ENCODE measurements at places on chromosomes 7 and 10.

DNA sequence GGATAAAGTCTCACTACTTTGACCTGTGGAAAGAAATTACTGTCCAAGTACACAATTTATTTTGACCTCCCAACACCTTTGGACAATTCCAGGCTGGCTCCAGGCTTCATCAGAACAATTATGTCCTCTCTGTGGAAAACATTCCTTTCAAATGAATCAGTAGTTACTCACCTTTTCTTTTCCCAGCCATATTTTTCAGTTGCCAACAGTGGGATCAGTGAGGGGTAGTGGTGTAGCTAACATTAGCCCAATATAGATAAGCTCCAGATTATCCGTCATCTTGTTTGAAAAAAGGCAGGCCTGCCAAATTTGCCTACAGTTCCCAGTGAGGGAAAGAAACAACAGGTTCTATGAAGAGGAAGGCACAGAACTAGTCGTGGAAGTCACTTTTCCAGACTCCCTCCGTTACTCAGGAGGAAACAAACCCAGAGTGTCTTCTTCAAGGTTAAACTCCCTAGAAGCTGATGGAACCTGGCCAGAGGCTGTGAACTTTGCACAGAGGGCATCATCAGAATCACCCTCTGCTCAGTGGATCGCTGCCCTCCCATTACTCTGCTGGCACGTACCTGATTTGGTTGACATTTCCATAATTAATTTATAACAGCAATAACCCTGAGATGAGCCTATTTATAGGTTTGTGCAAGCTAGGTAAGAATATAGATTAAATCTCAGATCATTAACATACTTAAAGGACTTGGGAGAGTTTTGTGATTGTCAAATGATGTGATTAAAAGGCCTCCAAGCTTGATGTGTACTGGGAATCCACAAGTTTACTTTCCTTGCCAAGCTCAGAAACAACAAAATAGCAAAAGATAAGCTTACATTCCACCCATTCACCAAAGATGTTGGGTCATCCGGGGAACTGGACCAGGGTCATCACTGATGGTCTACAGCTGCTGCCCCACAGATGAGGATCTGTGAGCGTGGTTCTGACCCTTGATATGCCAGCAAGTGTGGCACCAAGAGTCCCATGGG, 654.6 kb upstream of the GALNT17 start:
- no peak for DNase-seq

- no peak for DNase-seq
Observed at GRCh38 chr7:50331564-50332208, 27.2 kb downstream of the IKZF1 start.

- no peak for DNase-seq
Observed at GRCh38 chr7:100430493-100431285, 1.1 kb downstream of the MEPCE start.

DNA sequence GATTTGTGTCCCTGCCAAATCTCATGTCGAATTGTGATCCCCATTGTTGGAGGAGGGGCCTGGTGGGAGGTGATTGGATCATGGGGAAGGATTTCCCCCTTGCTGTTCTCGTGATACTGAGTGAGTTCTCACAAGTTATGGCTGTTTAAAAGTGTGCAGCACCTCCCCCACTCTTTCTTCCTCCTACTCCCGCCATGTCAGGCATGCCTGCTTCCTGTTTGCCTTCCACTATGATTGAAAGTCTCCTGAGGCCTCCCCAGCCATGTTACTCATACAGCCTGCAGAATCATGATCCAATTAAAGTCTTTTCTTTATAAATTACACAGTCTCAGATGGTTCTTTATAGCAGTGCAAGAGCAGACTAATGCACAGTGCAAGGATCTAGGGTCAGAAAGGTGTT, 75.4 kb downstream of the CALD1 start:
- DNase-seq, result no peak

DNA sequence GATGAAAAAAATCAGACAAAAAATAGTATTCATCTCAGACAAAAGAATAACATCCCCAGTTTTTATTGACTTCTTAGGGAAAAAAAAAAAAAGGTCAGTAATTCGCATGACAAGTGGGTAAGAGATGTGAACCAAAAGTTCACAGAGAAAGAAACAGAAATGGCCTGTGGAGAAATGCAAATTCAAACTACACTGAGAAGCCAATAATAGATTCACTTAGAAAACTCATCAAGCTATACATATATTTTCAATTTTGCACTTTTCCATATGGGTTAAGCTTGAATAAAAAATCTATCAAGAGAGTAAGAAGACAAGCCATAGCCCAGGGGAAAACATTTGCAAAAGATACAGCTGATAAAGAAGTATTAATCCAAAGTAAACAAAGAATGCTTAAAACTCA, 28.0 kb downstream of the HERC4 start:
- DNase-seq, result no peak

DNA sequence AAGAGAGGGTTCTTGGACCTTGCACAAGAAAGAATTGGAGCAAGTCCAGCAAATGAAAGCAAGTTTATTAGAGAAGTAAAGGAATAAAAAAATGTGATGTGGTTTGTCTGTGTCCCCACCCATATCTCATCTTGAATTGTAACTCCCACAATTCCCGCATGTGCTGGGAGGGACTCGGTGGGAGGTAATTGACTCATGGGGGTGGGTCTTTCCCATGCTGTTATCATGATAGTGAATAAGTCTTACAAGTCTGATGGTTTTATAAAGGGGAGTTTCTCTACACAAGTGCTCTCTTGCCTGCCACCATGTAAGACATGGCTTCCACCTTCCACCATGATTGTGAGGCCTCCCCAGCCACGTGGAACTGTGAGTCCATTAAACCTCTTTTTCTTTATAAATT, 39.2 kb upstream of the FZD9 start:
- DNase-seq, result no peak

GRCh38 chr7:100568896-100569844, 4.5 kb downstream of the SAP25 start:
- peak; percentile 83 for DNase-seq

DNA sequence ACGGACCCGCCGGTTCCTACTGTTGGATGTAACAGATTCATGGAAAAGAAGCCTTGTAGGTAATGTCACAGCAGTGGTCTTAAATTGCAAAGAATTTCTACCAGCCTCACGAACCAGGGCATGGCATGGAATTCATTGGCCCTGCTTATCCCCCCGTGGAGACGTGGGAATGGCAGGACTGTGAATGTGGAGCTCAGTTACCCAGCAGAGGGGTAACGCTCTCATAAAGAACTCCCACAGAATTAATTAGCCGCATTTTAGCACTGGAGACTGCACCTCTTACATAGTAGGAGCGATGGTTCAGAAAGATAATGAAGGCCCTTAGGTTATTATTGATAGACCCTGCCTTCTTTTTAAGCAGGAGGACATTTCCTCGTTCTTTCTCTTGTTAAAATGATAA, 715.4 kb downstream of the AUTS2 start:
- DNase-seq, result no peak

- no peak for DNase-seq
Observed at GRCh38 chr10:67487906-67488619, 207.9 kb downstream of the CTNNA3 start.

DNA sequence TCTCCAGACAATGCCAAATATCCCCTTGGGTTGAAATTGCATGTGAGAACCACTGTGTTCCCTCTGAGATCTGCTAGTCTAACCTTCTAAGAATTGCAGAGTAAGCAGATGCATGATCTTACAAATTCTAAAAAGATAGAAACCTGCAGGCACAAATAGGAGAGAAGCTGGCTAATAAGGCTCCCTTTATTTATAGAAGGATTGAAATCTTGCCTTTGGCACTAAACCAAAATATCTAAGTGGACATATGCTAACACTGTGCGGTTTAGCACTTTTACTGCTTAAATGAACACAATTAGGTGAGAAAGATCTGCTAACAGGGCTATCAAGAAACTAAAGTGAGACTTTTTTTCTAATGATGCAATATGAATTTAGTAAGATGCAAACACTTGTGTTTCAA, 225.5 kb downstream of the DOCK4 start:
- DNase-seq, result no peak

DNA sequence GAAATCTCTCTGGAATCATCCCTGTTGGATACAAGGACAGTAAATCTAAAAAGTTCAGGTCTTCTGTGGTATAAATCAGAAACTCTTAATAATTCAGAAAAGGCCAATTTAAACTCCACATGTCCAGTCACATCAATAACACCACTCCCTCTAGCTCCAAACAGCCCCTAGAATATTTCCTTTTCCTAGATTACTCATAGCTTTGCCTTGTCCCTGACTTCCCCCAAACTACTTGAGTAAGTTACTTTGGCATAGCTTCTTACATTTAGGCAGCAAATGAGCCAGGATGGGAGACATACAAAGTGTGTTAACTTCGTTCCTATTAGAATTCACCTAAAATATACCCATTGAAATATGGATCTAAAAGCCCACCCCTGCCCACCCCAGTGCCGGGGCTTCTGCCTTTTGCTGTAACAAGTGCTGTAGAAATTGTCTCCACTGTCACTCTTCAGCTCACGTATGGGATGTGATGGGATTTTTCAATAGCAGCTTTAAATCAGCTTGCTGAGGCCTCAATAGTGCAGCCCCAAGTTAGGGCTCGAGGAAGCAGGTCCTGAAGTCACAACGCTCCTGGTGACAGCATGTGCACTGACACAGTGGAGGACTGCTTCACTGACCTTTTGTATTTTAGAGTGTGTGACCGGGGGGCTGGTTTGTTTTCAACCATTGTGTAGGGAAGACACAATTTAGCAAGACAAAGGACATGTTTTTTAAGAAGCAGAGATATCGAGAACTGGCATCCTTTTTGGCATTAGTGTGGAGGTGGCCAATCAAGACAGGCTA, 218.2 kb upstream of the KMT2E start:
- no peak for DNase-seq

DNA sequence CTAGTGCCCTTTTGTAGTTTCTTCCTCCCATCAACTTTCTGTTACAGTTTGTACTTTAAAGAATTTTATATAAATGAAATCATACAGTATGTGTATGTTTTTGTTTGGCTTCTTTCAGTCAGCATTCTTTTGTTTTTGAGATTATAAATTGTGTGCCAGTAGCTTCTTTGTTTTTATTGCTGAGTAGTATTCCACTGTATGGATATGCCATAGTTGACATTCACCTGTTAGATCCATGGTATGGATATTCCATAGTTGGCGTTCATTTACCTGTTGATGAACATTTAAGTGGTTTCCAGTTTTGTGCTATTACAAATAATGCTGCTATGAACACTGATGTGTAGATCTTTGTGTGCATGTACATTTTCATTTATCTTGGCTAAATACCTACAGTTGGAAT, 70.8 kb upstream of the SYPL1 start:
- DNase-seq, result no peak

DNA sequence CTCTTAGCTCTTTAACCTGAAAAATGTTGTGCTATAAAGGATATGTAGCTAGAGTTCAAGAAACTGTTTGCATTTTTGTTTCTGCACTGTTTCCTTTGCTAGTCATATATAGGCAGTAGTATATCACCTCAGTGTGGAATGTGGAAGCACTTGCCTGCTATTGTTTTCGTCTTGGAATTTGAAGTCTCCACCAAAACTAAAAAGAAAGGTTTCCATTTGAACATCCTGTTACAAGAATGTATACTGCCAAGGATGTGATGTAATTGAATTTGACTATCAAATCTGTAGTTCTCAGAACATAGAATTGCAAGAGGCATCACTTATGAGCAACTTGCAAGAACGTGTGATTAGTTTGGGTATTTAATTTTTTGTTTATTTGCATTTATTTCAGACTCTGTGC, 51.1 kb upstream of the MEOX2 start:
- no peak for DNase-seq

DNA sequence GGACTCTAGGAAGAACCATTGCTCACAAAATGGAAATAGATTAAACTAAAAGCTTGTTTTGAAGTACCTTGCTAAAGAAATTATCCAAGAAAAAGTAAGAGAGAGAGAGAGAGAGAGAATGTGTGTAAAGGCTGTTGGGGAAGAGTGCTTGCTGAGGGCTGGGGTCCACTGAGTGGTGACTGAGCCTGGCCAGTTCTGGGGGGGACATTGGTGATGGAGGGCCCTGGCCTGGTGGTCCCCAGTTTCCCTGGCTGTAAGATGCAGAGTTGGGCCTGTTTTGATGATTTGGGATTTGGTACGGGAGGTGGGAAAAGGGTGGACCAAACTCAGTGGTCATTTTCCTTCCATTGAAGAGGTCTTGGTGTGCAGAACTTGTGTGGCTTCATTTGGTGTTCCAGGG, 880 bp downstream of the RAMP3 start:
- DNase-seq, result no peak

- DNase-seq, result no peak
Observed at GRCh38 chr10:82335831-82336230, 460.8 kb downstream of the NRG3 start.

DNA sequence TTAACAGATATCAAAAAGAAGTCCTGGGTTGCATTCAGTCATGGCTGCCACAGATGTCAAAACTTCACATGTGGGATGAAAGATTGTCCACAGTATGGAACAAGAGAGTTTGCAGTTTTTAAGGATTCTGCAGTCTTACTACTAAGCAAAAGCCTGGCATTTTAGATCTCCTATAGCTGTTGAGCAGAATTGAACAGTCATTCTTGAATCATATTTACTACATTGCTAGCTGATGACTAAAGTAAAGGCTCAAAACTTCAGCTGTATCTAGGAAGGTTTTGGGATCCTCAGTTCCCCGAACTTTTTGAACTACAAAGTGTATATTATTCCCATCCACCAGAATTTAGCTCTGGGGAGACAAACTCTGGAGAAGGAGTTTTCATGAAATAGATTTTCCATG, 31.0 kb downstream of the BET1 start:
- no peak for DNase-seq

DNA sequence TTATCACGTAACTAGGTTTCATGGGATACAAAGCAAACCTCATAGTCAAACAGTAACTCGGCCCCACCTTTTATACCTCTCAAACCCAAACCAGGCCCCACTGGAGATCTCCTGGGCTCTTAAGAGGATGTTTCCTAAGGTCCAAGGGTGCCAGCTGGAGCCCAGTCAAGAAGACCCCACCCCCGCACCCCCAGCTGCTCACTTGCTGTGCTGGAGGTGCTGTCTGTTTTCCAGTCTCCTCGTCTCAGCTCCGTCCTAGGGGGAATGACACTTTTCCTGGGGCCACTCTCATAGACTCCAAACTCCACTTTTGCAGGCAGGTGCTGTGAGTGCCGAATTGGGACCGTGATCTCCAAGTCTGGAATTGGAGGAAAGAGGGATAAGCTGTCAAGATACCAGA, 22.7 kb upstream of the TM9SF3 start:
- DNase-seq, result no peak

DNA sequence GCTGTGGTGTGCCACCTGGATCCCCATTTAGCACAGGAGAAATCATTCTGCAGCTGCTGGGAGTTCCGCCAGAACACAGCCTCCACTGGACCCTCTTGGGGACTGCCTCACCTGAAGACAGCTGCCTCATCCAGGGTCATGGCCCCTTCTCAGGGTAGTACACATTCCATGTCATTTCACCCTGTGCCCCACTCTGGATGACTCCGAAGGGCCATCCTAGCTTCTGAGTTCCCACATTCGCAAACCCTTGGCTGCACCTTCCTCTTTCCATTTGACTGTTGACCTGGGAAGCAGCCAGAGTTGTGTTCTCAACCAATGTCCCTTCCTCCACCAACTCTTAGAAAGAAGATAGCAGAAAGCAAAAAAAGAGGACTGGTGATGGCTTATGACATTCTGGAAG, 125.6 kb upstream of the TBX20 start:
- peak; percentile 57 for DNase-seq

- peak; percentile 38 for DNase-seq
Observed at GRCh38 chr7:139035586-139036353, at the start of gene ZC3HAV1L. TSS of gene ZC3HAV1L (minus strand) at chr7:139036042. CDS start at chr7:139036017, 25 bp downstream.
